ENCODE measurements at places on chromosomes 2 and 18.
A peak's percentile ranks its signal among the peaks of the same experiment; 100 is the strongest.

GRCh38 chr2:148557844-148558436, 86.6 kb upstream of the EPC2 start:
- no peak for DNase-seq

DNA sequence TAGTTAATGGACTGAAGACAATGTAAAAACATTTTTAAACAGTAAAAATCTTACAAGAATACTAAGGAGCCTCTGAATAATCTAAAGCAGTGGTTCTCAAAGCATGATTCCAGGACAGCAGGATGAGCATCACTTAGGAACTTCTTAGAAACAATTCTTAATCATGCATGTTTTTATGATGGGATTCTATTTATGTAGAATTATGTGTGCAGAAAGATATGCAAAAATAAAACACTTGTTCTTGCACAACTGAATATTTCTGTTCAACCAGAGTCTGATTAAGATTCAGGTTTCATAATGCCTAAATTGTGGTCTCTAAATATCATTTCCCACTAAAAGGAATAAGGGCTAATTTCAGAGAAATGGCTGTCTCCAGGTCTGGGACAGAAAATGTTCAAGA, 69.2 kb upstream of the MTIF2 start:
- DNase-seq: no peak

DNA sequence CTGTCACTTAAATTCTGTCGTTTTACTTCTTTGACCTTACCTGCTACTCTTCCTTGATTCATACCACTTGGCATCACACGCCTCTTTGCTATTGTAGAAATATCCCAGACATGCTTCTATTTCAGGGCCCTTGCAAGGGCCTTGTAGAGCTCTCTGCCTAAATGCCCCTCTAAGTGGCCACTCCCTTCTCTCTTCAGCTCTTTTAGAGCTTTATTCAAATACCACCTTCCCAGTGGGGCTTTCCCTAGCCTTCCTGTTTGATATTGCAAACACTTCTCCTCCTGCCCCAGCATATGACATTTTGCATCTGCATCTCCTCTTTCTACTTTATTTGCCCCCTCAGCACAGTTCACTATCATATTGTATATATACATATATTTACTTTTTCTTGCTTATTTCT, 54.0 kb downstream of the PELI1 start:
- DNase-seq: no peak

GRCh38 chr2:131425231-131425941, 50.5 kb upstream of the TUBA3D start:
- DNase-seq: no peak

DNA sequence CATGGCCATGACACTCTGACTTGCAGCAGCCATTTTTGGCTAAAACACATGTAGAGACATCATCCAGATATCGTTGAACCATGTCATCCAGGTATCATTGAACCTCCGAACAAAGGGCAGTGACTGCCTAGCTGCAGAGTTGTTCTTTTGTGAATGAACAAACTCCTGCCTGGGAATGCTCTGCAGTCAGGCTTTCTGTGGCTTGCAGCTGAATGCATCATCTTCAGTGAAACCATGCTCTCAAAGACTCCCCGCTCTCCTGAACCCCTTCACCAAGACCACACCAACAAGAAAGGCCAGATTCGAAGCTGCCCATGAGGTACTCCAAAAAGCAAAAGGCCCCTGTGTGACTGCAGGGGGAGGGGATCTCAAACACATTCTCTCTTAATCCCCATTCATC, 118.8 kb downstream of the ACTR3 start:
- no peak for DNase-seq

GRCh38 chr2:3114406-3115185, 263.0 kb downstream of the EIPR1 start:
- no peak for DNase-seq

GRCh38 chr2:195531754-195532153, 125.3 kb upstream of the SLC39A10 start:
- DNase-seq: no peak

DNA sequence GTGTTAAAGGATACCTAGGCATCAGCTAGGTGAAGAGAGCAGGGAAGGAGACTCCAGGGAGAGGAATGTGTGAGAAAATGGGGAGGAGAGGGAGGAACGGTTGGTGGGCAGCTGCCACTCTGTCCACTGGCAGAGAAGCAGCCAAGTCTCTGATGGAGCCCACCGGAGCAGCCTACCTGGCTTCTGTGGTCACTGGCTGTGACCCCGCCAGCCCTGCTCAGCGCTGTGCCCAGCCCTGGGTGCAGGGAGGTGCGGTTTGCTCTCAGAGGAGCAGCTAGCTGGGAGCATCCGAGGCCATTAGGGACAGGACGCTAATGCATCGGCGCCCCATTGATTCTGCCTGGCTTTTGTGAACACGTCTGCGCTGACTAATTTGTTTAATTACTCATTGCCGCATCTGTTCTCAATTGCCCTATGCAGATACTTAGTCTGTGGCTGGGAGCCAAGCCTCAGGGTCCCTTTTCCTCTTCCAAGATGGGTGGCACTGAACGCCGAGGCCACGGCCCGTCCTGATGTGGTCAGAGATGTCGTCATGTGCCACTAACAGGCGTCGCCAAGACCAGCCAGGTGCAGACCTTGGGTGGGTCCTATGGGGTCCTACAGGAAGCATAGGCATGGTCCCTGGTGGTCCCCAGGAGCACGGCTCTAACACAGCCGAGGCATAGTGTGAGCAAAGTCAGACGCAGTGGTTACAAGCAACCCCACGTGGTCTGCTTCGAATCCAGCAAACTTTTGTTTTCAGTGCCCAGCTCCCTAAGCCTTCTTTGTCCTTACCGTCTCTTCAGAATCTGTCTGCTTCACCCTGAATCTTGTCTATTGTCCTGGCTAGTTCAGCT, 82.0 kb downstream of the RRM2 start:
- DNase-seq: no peak

DNA sequence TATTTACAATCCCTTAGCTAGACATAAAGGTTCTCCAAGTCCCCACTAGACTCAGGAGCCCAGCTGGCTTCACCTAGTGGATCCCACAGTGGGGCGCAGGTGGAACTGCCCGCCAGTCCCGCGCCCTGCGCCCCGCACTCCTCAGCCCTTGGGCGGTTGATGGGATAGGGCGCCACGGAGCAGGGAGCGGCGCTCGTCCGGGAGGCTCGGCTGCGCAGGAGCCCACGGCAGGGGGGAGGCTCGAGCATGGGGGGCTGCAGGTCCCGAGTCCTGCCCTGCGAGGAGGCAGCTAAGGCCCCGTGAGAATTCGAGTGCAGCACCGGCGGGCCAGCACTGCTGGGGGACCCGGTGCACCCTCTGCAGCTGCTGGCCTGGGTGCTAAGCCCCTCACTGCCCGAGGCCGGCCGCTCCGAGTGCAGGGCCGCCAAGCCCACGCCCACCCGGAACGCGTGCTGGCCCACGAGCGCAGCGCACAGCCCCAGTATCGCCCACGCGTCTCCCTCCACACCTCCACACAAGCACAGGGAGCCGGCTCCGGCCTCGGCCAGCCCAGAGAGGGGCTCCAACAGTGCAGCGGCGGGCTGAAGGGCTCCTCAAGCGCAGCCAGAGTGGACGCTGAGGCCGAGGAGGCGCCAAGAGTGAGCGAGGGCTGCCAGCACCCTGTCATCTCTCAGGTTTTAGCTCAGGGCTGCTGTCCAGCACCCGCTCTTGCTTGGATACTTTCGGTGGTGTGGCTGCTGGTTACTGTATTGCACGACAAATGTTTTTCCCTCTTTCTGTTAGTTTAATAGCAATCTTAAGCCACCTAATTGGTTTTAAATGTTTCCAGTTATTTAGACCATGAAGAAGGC, 83.8 kb upstream of the LDLRAD4 start:
- no peak for DNase-seq

GRCh38 chr2:108949316-108950239, 39.4 kb downstream of the EDAR start:
- no peak for DNase-seq

DNA sequence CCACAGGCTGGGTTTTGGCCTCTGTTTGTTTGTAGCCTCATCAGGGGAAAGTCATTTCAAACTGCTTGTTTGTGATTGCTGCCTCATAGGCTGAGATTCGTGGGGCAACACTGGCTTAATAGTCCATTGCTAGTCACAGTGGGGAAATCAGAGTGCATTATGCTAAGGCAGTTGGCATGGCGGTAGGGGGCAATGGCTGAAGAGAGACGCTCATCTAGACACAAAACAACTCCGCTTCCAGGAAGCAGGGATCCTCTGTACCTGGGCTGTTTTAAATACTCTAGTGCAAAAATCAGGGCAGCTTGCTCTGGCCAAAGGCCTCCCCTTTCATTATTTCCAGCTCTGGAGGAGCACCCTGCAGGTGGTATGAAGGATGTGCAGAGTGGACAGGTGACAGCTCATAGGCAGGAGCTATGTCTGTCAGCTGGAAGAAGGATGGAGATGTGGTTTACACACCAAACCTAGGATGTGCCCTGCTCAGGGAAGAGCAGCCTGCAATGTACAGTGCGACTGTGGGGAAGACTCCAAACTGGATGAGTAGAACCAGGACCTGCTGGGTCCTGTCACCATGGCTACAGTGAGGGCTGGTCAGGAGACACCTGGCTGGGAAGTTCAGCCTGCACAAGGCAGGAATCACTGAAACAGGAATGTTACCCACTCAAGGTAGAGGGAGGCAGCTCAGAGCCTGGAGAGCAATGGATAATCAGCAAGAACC, 234.3 kb downstream of the CLIP4 start:
- no peak for DNase-seq

GRCh38 chr2:98463551-98463971, 18.9 kb downstream of the INPP4A start:
- DNase-seq: no peak

DNA sequence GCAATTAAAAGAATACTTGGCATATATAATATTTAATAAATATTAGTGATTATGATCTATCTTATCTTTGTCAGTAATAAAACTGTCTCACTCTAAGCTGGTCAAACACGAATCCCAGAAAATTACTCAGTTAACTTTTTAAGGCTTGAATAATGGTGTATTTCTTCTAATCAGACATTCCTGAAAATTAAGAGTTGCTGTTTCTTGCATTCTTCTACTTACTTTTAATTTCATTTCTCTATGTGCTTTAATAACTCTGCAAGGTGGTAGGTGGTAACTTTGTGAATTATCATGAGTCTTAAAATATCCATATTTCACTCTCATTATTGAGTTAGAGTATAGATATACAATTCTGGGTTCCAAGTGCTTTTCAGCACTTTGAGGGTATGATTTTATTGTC, 3.1 kb upstream of the SERPINB10 start:
- no peak for DNase-seq

- DNase-seq: no peak
Measured at GRCh38 chr2:85668009-85668856, at the start of gene SFTPB. TSS of gene SFTPB (minus strand) at chr2:85668199. CDS start at chr2:85668183, 16 bp downstream.

- DNase-seq: no peak
Measured at GRCh38 chr18:37714691-37715090, 149.1 kb upstream of the CELF4 start.

GRCh38 chr2:60676706-60677330, 79.2 kb upstream of the PAPOLG start:
- no peak for DNase-seq

GRCh38 chr18:7177116-7177744, 53.7 kb upstream of the LRRC30 start:
- peak; percentile 41 for DNase-seq

DNA sequence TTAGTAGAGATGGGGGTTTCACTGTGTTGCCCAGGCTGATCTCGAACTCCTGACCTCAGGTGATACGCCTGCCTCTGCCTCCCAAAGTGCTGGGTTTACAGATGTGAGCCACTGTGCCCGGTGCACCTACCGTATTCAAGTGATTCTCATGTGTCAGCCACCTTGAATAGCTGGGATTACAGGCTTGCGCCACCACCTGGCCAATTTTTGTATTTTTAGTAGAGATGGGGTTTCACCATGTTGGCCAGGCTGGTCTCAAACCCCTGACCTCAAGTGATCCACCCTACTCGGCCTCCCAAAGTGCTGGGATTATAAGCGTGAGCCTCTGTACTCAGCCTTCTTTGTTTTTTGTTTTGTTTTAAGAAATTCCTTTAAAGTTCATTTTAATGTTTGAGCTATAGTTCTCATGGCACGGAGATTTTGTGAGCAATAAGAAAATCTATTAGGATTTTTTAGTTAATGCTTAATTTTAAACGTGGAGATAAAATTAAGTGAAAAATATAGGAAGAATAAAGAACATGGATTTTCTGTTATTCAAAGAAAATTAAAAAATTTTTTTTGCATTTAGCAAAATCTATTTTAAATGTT, 242.6 kb downstream of the PHLPP1 start:
- no peak for DNase-seq

DNA sequence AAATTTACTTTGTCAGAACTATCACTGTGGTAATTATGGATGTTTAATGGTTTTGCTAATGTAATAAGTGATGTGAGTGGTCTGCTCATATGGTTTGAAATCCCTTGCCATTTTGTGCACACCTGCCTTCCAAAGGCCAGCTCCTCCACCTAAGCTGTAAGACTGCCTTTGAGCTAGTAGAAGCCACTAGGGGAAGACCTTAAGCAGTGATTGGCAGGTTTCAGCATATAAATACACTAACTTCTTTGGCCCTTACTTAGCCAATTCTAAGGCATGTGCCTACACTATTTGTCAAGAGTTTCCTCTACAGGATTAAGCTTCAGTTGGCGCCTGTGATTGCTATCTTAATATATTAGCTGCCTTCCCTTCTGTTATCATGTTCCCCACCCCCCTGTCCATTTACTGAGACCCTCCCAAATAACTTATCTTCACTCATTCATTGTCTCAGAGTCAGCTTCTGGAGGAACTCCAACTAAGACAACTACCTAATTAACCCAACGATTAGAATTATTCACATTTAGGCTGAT, 141.1 kb downstream of the MBD5 start:
- DNase-seq: no peak

GRCh38 chr2:22209545-22209944, 1085.8 kb downstream of the TDRD15 start:
- no peak for DNase-seq

- no peak for DNase-seq
Measured at GRCh38 chr2:44522846-44523245, 161.1 kb downstream of the CAMKMT start.

GRCh38 chr18:48879008-48879431, 71.7 kb downstream of the SMAD7 start:
- no peak for DNase-seq

- DNase-seq: no peak
Measured at GRCh38 chr2:69309351-69310110, 77.5 kb downstream of the GFPT1 start.

- DNase-seq: no peak
Measured at GRCh38 chr18:30440351-30440750, 602.2 kb downstream of the DSC3 start.

- no peak for DNase-seq
Measured at GRCh38 chr2:148096012-148096411, 75.1 kb downstream of the MBD5 start.

All from thymus (tissue), 14 donors.